LHCN-M2 (cell line): ENCODE measurements at places on chromosomes 12 and 14. TPM values are rescaled to one million over a fixed set of nuclear protein-coding genes. Genes with fewer than 3 reads are reported as not detected.
A peak's percentile ranks its signal among the peaks of the same experiment; 100 is the strongest.

DNA sequence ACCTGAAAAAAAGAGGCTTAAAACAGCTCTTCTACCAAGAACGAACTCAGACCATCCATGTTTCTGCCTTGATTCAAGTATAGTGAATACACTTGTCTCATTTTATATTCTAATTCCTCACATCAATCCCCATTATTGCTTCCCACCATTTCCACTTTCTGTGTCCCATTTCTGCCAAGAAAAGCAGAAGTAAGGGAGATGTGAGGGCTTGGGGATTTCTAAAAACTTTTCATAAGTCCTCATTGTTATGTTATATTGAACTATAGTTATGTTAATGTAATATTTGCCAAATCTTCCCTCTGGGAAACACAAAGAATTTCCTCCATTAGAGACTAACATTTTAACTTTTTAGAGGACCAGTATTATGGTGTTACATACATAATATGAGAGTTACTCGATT lies 48.2 kb upstream of the PSMA6 start:
- no peak for DNase-seq

- DNase-seq, result no peak
Observed at GRCh38 chr12:123363740-123364531, 711 bp downstream of the SBNO1 start.

GRCh38 chr14:32656601-32657000 lies 282.1 kb upstream of the NPAS3 start:
- no peak for DNase-seq

DNA sequence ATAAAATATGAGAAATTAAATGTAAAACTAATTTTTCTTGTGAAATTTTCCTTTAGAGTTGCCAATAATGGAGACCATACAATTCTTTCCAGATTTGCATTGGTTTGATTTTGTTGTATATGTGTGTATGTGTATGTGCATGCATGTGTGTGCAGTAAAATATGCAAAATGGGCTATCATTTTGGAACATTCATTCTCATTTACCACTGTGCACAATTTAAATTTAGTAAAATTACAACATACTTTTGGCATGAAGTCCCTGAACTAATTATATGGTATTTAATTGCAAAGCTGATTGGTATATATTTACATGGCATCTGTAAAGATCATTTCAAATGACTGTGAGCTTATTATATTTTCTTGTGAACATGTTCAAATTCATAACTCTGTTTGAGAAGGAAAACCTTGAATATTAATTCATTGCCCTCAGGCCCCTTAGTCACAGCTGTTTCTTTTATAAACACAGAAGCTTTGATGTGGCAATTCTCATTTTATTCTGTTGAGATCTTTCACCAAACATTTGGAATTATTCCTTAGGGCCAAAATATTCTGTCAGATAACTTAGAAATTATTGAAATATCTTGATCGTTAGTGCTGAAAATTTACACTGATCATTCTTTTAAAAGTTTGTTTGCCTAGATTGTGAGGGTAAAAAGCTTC lies 17.6 kb downstream of the KERA start:
- peak; percentile 30 for DNase-seq

- DNase-seq, result no peak
Observed at GRCh38 chr12:30646821-30647220, 48.8 kb downstream of the IPO8 start.

DNA sequence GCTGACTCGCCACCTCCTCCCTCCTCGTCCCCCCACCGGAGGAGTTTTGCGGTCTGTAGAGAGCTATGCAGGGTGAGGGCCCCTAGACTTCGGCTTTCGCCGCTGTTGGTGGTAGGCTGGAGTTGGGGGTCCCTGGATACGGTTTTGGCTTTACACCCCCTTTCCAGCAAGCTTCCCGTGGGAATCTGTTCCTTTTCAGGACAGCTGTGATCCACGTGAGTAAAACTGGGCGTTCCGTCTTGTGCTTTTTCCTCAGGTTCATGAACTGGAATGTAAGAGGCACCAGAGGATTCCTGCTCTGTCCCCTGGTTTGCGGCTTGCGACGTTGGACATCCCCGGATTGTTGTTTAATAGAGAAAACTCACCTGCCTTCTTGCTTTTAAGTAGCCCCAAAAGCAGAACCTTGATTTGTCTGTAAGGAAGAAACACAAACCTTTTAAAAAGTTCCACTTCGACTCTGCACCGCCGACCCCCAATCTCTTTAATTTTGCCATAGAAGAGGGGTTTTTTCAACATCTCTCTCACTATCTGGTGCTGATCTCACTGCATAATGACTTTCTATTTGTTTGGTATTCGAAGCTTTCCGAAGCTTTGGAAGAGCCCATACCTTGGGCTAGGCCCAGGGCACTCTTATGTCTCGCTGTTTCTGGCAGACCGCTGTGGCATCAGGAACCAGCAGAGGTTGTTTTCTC lies 490 bp downstream of the PRORP start:
- DNase-seq, result peak; percentile 59

POTEG gene
- not detected in 2 replicates for total RNA-seq

- DNase-seq, result no peak
Observed at GRCh38 chr14:84253326-84253725, 1276.6 kb upstream of the FLRT2 start.
